ENCODE measurements at places on chromosomes 6 and 20.

- DNase-seq, result no peak
Measured at GRCh38 chr6:159490298-159490937, 202.6 kb downstream of the SOD2 start.

DNA sequence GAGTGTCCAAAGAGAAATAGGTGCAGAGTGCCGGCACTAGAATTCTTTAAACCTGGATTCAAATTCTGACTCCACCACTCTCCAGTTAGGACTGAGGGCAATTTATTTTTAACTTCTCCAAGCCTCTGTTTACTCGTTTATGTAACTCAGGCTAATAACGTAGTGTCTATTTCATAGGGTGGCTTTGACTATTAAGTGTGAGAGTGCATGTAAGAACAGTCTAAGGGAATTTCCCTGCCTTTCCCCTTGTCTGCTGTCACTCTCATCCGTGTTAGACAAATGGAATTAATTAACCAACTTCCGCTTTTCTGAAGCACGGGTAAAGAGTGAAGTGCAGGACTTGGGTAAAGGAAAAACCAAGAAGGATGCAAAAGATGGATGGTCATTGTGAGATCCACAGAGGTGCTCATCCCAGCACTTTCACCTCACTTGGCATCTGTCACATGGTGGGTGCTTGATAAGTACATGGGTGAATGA lies 4.1 kb upstream of the ZKSCAN8 start:
- DNase-seq, result peak; percentile 50

- no peak for DNase-seq
Measured at GRCh38 chr20:37225146-37225545, 36.5 kb downstream of the GHRH start.

DNA sequence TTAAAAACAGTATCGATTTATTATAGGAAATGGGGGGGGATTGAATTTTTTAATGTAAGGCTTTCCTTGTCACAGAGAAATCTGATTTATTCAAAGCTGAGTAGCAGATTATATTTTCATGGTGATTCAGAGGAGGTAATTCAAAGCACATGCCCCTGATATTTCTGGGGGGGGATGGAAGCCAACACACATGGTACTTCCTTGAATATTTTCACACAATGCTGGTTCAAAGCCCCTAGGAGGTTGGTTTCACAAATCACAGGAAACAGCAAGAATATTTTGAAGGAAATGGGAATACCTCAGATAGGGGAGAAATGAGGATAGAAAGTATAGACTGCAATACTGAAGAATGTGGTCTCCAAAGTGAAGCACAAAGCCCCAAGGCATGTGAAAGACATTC lies 98.8 kb downstream of the RTN4IP1 start:
- no peak for DNase-seq

- no peak for DNase-seq
Measured at GRCh38 chr20:673603-674001, 2.0 kb downstream of the SCRT2 start.

DNA sequence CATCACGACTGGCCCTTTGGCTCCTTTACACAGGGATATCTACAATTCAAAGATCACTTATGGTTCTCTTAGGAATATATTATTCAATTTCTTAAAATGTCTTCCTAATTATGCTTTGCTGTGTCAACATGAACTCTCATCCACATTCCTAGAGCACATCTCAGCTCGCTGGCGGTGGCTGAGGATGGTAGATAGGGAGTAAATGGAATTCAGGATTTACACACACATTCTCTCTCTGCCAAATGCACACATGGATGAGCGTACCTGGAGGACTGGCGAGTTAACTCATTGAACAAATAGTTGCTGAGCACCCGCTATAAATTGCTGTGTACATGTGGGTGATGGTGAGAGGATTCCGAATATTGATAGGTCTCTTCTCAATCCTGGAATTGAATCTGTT lies 4.8 kb upstream of the MRPS10 start:
- no peak for DNase-seq

GRCh38 chr6:161557333-161558107 lies 283.7 kb upstream of the AGPAT4 start:
- DNase-seq, result no peak

GRCh38 chr6:152225241-152225934 lies 411.8 kb downstream of the SYNE1 start:
- no peak for DNase-seq

DNA sequence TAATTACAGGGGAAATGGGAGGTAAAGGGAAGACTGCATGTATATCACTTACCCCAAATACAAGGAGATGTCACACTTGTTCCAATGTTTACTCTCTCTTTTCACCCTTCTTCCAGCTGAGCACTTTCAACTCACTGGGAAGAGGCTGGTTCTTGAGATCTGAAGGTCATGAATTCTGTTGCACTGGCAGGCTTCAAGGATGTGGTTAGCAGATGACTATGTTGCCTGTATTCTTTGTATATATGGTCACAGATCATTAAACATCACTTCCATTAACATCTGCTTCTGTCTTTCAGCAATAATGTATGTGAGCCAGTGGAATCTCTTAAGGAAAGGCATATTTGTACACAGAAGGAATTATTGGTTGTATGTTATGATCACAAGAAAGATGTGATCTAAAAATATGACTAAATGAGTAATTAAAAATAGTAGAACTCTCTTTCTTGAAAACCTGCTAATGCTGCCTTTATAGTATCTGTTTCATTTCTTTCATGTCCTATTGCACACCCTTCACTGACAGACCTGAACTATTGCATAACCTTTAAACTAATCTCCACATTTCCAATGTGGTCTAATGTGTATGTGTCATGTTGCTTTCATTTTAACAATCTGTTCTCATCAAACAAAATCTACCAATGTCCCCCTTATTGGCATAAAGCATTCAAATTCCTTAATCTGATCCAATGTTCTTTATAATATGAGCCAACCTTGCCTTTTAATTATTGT lies 131.4 kb upstream of the EPHA7 start:
- DNase-seq, result peak; percentile 81

DNA sequence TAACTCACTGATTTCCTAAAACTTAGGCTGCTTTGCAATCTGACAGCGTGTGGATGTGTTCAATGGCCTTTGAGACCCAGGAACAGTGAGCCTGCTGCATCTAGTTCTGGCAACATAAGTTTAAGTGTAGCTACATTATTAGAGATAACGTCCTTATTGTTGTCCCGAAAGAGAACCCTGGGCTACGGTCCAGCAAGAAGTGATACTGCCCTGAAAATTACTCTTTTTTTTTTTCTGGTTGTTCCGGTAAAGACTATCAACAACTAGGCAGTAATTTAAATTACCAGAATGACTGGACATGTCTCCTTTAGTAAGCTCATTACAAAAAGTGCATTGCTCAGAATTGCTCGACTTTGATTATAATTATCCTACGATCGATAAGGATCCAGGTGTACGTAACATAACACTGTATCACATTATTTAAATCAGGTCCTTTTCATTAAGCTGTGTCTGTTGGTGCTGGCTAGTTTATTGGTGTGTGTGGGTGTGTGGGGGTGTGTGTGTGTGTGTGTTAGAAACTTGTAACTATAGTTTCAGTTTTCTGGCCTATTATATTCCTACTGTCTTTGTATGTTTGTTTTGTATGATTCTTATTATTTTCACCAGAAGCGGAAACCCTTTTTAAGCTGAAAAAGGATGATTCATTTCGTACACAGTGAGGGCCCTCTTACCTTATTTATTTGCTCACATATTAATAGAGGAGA lies 3.0 kb downstream of the TSHZ2 start:
- DNase-seq, result no peak

DNA sequence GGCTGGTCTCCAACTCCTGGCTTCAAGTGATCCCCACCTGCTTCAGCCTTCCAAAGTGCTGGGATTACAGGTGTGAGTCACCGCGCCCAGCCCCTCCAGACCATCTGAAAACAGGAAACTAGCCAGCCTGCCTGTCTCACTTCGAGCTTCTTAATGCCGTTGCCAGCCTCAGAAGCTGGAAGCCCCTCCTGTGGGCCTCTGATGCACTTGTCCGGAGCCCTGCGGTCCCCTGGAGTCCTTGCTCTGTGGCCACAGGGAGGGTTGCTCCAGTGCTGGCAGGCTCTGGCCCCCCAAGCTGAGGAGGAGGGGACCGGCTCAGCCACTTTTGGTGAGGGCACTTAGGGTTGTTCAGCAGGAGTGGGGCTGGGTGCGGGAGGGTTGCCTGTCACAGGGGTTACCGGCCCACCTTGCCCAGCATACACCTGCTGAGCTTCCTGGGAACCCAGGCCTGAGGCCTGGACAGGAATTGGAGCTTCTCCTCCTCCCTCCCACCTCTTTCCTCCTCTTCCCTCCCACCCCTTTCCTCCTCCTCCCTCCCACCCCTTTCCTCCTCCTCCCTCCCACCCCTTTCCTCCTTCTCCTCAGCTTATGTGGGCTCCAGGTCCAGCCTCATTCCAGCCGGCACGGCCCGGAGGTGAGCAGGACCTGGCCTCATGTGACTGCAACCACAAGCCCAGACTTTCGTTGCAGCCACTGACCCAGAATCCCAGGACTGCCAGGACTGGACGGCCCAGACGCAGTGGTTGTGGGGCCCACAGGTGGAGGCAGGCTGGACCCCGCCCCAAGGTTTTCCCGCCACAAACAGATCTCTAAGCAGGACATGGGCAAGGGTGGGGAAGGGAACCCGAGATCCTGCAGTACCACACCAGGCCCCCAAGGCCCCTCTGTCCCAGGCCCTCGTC lies 9.4 kb upstream of the BIRC7 start:
- DNase-seq, result no peak

DNA sequence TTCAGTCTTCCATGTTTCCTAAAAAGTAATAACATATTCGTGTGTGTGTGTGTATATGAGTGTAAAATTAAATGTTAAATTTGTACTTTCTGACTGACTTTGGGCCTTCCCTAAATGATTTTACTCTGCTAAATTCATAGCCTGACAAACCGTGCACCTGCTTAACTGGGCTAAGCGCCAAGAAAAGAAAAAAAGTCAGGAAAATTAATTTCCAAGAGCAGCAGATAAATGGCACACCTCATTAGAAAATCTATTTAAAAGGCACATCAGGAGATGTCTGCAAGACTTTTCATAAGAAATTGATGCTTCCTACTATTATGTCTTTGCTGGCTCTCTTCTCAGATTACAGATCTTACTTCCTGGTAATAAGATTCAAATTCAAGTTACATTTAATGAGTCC lies 72.4 kb downstream of the TRDN start:
- no peak for DNase-seq

Measured in renal cortical epithelial cell (primary cell).